ENCODE measurements at places on chromosomes 2 and 18.

DNA sequence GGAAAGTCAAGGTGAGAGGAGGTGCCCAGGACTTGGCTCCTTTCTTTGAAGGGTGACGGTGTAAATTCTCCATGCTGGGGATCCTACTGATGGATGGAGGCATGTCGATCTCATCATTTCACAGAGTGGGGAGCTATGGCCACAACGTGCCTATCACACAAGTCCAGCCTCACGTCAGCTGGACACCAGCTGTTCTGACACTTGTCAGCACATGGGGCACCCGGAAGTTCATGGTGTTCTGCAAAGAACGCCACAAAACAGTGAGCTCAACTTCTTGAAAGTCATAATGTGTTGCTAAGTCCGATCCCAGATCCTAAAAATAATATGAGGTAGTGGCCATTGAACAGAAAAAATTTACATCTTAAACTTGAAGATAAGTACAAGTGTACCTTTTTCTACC lies 12.3 kb downstream of the PAX8 start:
- no peak for DNase-seq

DNA sequence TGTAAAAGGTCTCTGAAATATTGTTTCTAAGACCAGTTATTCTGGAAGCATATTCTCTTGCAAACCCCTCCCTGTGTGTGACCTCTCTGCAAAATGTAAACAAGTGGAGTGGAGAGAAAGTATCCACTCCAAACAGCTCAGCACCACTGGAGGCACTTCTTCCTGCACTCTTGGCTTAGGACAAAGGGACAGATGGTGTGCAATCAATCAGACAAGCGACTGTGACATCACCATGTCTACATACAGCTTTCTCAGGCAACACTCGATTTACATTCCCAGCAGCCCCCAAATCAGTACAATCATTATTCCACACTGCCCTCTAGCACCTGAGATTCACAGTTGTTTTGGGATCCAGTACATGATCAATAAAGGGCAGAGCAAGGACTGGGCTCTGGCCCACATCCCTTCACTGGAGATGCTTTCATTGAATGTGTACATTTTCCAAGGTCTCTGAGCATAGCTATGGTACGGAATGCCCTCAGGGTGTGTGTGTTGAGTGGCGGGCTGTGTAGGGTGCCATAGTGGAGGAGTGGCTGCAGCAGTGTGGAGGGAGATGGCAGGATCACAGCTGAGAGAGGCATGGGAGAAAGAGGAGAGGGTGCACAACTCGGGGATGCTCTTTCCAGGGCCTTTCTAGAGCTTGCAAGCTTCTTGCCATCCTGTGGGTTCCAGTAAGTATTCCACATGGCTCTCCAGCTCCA lies 311.8 kb upstream of the ST6GAL2 start:
- DNase-seq = no peak

DNA sequence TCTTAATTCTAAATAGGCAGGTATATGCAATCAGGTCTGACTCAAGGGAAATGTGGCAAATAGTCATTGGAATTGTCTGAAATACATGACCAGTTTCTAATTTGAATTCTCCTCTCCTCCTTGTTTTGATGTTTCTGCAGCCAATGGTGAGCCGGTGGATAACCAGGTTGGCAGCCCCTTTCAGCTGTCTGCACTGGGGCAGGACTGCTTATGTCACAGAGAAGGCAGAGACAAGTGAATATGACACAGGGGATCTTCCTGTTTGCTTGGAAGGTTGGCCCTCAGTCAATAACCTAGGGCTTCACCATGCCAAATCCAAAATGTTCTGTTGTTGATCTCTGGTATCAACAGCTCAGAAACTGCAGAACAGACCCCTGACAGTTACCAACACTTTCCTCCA lies 12.1 kb downstream of the MYT1L start:
- no peak for DNase-seq

GRCh38 chr2:28621172-28622100 lies 125.6 kb downstream of the PLB1 start:
- DNase-seq = peak; percentile 69

- no peak for DNase-seq
Observed at GRCh38 chr2:207319316-207319715, 153.6 kb upstream of the KLF7 start.

- DNase-seq = no peak
Observed at GRCh38 chr2:22867973-22868372, 517.0 kb upstream of the KLHL29 start.

- no peak for DNase-seq
Observed at GRCh38 chr2:170771421-170771937, 1.3 kb downstream of the ERICH2 start.

GRCh38 chr2:28084564-28084963 lies 194.0 kb downstream of the BABAM2 start:
- DNase-seq = no peak

- no peak for DNase-seq
Observed at GRCh38 chr2:39755466-39755865, 23.6 kb downstream of the THUMPD2 start.

GRCh38 chr2:121178730-121179129 lies 106.3 kb downstream of the TFCP2L1 start:
- DNase-seq = no peak

- DNase-seq = peak; percentile 33
Observed at GRCh38 chr2:73827018-73827417, 1.7 kb upstream of the STAMBP start.

GRCh38 chr2:35415282-35415681 lies 940.3 kb upstream of the CRIM1 start:
- no peak for DNase-seq

DNA sequence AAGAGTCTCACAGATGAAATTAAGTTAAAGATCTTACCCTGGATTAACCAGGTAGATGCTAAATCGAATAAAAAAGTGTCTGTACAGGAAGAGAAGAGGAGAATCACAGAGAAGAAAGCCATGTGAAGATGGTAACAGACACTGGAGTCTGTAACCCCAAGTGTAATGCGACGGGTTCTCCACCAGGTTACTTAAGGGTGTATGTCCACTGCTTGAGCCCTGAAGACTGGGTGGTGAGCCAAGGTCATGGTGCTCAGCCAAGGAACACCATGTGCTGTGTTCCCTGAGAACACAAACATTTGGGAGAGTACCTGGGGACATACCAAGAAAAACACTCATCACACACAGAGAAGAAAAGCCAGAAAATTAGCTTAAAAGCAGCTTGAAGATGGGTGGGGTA lies 8.2 kb upstream of the ACADL start:
- no peak for DNase-seq

GRCh38 chr2:211928201-211928600 lies 610.4 kb downstream of the ERBB4 start:
- no peak for DNase-seq

- DNase-seq = no peak
Observed at GRCh38 chr18:74679679-74680076, 82.0 kb downstream of the ZNF407 start.

DNA sequence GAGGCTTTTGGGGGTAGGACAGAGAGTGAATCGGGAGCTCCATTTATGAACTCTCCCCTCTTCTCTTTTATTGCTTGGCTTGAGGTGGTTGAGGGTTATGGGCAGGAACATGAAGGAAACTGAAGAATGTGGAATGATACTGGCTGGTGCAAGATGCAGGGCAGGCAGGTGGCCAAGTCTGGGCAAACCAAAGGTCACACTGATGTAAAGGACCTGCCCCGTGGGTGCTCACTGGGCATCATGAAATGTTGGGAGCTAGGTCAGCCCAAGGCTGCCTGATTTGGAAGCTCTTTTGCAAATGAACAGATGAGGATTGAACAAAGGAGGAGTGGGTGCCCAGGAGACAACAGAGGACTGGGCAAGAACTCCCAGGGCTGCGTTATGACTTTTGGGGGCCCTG lies 328.9 kb downstream of the CLIP4 start:
- no peak for DNase-seq

DNA sequence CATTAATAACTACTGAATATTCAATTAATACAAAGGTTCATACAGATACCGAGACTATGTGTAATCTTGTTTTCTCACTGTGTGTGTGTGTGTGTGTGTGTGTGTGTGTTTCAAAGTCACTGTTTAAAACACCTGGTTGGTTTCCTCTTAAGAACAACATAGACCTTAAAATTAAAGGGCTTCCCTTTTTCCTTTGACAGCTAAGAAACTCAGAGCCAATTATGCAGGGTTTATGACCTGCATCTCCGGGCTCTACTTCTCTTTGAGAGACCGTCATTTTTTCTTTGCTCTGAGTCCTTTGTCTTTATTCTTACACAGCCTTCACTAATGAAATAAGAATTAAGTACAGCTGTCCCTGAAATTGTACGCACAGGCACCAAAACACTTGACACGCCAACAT lies 145.6 kb downstream of the HDAC4 start:
- DNase-seq = no peak

DNA sequence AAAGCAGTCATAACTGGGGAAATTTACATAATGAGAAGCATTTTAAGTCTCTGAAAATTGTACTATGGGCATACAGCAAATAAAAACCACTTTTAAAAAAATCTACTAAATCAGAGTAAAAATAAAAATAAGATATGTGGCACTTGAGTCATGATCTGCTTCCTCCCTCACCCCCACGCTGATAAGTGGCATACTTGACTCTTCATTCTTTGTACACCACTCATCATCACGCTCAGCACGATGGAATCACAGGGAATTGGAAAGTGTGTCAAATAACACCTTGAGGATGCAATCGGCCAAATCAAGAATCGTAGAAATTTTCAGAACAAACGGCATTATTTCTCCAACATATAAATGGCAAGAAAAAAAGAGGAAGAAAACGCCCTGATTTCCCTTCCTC lies 41.1 kb upstream of the REG3G start:
- DNase-seq = no peak

DNA sequence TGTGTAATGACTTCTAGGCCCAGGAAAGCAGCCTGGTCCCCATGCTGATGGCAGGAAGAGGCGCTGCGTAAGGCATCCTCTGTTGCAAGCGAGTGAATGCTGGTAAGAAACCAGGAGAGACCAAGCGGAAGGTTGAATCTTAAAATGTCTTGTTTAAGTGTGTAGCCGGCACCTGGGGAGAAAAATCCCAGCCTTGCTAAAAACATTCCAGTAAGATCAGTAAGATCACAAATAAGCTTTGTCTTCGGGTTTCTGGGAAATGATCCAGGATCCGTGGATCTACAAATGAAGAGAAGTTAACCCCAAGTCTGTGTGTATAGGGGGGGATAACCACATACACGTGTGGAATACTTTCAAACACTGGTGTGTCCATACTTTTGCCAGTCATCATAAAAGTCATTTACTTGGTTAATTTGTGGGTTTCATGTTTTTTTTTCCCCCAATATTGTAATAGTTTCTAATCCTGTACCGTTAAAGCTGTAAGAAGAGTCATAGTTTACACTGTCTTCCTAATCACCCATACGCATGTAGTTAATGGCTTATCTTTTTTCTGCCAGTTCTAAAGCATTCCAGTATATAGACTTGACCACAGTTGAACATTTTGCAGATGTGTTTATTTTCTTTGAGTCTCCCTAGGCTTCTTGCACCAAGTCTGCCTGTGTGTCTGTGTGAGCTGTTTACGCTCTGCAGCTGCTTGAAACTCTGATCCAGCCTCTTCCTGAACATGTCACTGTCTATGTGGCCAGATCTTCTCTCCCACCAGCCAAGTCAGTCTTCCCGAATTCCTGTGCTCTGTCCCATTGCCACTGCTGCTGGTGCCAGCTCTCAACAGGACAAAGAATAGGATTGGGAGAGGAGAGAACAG lies 135.9 kb upstream of the ARL4C start:
- DNase-seq = no peak

- no peak for DNase-seq
Observed at GRCh38 chr18:37289423-37289822, 276.2 kb downstream of the CELF4 start.

DNA sequence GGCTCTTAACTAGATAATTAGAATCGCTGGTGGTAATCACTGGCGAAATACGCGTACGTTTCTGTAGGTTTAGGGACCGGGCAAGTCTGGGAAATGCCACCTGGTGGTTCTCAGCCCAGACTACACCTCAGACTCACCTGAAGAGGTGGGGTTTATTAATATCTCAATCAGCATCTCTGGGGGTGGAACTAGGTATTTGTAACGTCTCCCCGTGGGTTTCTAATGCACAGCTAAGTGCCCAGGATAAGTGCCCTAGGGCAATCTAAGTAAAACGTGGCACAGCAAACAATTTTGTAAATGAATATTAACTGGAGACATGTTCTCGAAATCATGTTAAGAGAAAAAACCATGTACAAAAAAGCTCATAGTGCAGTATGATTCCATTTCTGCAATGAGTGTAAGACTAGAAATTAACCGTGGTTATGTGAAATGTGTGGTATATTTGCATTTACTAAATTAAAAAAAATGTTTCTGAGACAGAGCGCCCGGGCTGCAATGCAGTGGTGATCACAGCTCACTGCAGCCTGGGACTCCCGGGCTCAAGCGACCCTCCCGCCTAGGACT lies 760 bp upstream of the CNOT11 start:
- DNase-seq = no peak

DNA sequence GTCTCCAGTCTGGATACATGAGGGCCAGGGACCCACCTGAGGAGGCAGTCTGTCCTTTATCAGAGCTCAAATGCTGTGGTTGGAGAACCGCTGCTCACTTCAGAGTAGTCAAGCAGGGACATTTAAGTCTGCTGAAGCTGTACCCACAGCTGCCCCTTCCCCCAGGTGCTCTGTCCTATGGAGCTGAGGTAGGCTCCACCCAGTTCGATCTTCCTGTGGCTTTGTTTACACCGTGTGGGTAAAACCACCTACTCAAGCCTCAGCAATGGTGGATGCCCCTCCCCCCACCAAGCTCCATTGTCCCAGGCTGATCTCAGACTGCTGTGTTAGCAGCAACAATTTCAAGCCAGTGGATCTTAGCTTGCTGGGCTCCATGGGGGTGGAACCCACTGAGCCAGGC lies 731.4 kb upstream of the HS6ST1 start:
- no peak for DNase-seq

DNA sequence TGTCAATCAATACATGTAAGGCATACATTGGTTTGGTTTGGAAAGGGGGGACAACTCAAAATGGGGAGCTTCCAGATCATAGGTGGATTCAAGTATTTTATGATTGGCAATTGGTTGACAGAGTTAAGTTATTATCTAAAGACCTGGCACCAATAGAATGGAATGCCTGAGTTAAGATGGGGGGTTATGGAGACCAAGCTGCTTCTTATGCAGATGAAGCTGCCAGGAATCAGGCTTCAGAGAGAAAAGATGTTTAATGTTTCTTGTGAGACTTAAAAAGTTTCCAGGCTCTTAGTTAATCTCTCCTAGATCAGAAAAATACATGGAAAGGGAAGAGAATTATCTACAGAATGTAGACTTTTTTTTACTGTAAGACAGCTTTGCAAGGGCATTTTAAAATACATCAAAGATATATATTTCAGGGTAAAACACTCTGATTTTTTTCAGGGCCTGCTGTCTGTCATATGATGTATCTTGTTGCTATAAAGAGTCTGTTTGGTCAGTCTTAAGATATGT lies 1343.2 kb upstream of the LRRTM1 start:
- DNase-seq = no peak

- DNase-seq = peak; percentile 6
Observed at GRCh38 chr18:28961669-28962228, 784.8 kb upstream of the CDH2 start.

GRCh38 chr2:213740453-213740852 lies 456.2 kb downstream of the SPAG16 start:
- no peak for DNase-seq

GRCh38 chr18:6666012-6666685 lies 63.4 kb upstream of the ARHGAP28 start:
- DNase-seq = no peak

GRCh38 chr2:104408266-104408665 lies 445.6 kb upstream of the POU3F3 start:
- no peak for DNase-seq

- DNase-seq = no peak
Observed at GRCh38 chr2:86791573-86791972, 860 bp upstream of the CD8A start.

Data from activated CD4-positive, alpha-beta T cell treated with anti-CD3 and anti-CD28 coated beads, Interleukin-2, Interleukin-4, amounts not matched to agents 100 ng/mL and 50 ng/mL, durations not matched to agents 16 hours and 8 hours (primary cell).